Esophagus squamous epithelium (tissue), 5 donors: ENCODE measurements at places on chromosomes 7 and 10.

GRCh38 chr7:7968544-7969305 is at the start of gene GLCCI1:
Gene GLCCI1, plus strand, starts transcription at chr7:7968796. Its CDS starts 555 bp downstream, at chr7:7969351.
- DNase-seq: peak; percentile 86

- no peak for DNase-seq
Observed at GRCh38 chr10:58444321-58444720, 59.1 kb downstream of the TFAM start.

- no peak for DNase-seq
Observed at GRCh38 chr7:71793251-71793650, 618.9 kb downstream of the CALN1 start.

DNA sequence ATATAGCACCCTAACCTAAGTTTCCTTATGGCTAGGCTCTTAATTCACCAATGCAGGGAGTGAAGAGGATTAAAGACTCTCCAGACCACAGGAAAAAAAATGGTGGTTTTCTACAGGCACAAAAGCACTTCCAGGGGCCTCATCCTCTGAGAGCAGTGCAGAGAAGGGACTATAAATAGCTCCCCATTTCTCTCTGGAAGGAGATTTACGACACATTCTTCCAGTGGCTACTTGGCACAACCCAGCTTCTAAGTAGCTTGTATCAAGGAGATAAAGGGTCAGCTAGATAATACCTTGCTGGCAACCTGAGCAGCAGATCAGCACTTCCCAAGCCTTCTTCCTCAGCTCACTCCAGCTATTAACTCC is 73.5 kb downstream of the CRPPA start:
- DNase-seq: no peak

DNA sequence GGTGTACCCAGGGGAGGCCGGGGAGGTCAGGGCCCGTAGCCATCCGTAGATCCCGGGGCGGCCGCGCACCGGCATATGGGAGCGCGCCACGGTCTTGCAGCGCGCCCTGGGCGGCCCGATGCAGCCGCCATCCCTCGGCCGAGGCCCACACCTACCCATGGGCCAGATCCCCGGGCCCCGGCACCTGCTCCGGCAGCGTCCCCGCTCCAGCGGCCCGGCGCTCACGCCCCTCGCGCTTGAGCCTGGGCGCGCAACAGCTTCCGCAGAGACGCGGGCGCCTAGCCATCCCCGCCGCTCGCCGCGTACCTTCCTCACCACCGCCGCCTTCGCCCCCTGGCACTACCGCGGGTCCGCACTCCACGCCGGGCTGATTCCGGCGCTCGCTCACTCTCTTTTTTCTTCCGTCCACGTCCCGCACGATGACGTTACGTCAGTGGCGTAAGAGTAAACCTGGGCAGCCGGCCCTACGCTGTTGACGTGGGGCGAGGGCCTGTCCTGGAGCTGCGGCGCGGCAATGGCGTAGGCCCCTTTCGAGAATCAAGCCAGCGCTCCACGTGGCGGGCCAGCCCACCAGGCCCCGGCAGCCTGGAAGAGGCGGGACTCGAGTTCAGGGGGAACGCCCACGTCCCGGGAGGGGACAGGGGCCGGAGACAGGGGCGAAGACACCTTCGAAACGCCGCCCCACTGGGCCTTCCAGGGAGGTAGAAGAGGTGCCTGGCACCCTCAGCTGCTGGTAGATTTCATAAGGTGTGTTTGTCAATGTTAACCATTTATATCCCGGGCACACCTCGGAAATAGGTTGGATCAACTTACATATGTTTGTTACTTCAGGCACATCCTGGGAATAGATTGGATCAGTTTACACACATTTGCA is at the start of gene ALDH18A1:
ALDH18A1 (minus strand) TSS at position 421 of the 874 bp plus-strand sequence. CDS start 3,334 bp downstream, outside the sequence.
- peak; percentile 57 for DNase-seq

- no peak for DNase-seq
Observed at GRCh38 chr7:124781907-124782734, 16.5 kb upstream of the GPR37 start.

DNA sequence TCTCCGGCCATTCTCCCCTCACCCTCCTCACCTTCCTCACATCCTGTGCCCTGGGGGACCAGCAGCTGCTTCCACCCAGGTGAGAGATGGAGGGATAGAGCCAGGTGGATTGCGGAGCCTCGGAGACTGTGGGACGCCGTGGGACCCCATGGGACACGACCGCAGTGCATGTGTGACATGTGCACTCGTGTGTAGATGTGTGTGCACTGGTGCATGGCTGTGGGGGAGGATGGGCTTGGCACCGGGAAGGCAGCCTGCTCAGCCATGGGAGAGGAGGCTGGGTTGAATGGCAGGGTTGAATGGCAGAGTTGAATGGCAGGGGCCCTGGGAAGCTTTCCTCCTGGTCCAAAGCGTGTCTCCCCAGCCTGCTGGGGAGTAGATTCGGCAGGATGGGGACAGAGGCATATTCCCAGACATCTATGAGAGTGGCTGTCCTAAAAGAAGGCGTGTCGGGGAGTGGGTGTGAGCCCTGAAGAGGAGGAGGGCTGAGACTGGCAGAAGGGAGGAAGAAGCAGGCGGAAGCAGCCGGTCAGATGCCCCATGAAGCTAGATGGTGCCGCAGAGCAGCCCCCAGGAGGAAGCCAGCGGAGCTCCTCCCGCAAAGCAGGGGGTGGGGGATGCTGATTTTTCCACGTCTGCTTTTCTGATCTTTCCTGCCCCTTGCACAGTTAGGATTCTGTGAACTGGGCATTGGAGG is 815 bp downstream of the GIMAP8 start:
- DNase-seq: no peak

DNA sequence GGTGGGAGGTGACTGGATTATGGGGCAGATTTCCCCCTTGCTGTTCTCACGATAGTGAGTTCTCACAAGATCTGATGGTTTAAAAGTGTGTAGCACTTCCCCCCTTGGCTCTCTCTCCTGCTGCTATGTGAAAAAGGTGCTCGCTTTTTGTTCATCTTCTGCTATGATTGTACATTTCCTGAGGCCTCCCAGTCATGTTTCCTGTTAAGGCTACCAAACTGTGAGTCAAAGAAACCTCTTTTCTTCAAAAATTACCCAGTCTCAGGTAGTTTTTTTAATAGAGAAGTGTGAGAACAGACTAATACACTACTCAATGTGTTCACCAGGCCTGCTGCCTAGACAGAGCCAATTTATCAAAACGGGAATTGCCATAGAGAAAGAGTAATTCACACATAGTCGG is 49.7 kb downstream of the SDHAF3 start:
- no peak for DNase-seq

DNA sequence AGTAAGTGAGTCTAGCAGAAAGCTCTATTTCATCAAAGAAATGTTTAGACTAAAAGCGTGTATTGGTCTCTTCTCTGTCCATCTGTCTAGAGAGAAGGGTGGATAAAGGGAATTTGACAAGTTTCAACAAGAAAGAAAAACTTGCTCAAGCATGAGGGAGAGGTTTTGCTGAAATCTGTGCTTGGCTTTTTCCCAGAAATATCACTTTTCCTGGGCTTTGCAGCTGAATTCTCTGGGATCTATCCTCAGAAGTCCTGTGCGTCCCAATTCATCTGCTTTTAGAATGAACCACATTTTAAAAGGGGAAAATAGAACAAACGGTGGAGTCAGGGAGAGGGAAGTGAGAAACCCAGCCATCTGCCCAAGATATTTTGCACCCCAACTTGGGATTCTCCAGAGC is 59.6 kb upstream of the CELF2 start:
- no peak for DNase-seq

GRCh38 chr10:77925410-77925794 is 1.2 kb downstream of the DLG5 start:
- no peak for DNase-seq

DNA sequence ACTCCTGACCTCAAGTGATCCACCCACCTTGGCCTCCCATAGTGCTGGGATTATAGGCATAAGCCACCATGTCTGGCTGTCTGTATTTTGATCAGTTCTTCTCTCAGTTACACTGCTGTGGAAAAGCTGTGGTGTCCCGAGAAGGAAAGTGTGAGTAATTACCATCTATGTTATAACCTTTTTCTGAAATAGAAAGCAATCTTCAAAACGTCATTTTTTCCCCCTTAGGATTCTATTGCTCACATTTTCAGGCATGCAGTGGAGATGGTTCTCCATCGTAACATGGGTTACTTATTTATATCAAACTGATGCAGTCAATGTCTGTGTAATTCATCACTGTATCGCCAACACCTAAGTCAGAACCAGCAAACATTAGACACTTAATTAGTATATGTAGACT is 103.5 kb upstream of the FAM3C start:
- no peak for DNase-seq

DNA sequence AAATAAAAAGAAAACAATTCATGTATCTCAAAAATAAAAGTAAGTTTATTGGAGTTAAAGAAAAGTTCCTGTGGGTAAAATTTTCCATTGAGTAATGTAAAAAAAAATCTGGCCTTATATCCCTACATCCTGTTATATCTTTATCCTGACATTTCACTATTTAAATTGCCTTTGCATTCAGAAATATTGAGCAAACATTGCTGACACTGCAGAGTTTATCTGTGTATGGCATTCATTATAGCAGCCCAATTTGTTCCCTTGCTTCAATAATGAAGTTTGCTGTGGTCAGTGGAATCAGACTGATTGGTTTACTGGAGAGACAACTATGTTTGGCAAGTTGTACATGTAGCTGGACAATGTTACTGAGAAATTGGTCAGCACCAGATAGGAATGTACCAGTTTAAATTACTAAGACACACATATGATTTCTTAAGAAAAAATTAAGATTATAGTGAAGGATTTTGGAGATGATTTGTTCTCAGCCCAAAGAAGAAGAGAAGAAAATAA is 271.7 kb downstream of the ANKRD7 start:
- no peak for DNase-seq

GRCh38 chr10:125158601-125159485 is 1.5 kb downstream of the CTBP2 start:
- DNase-seq: no peak

DNA sequence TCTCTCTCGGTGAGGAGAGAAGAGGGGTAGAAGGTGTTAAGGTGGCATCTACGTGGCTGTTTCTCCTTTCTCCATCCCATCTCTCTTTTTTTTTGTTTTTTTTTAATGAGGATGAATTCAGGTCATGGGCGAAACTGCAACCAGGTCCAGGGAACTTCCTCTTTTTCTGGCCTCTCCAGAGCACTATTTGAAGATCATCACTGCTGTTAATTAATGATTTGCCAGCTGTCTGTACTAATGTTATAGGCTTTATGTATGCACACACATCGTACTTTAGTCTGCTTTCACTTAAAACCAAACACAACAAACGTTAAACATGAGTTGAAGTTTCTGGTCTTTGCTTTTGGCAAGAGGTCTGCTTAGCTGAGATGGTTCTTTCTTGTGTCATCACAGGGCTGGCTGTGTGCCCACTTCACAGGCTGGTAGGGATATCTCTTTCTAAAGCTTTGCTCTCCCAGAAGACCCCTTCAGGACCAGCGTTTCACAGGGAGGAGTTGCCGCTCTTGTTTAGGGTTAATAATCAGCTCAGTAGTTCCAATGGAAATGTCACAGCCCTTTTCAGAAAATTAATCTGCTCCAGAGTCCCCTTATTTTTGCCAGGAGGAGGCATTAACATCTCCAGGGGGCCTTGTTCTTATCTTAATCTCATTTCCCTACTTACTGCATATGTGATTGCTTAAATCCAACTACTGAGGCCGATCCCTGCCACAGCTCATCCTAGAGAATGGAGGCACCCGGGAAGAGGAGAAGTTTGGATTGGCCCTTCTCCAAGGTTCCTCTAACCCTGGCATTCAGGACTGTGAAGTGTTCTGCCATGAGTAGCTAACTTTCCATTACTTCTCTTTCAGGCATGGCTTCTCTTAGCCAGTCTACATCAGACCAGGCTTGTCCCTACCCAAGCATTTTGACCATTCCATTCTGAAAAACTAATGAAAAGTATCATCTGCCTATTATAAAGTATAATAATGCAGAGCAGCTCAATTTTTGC is 273.9 kb upstream of the NFE2L3 start:
- DNase-seq: no peak

DNA sequence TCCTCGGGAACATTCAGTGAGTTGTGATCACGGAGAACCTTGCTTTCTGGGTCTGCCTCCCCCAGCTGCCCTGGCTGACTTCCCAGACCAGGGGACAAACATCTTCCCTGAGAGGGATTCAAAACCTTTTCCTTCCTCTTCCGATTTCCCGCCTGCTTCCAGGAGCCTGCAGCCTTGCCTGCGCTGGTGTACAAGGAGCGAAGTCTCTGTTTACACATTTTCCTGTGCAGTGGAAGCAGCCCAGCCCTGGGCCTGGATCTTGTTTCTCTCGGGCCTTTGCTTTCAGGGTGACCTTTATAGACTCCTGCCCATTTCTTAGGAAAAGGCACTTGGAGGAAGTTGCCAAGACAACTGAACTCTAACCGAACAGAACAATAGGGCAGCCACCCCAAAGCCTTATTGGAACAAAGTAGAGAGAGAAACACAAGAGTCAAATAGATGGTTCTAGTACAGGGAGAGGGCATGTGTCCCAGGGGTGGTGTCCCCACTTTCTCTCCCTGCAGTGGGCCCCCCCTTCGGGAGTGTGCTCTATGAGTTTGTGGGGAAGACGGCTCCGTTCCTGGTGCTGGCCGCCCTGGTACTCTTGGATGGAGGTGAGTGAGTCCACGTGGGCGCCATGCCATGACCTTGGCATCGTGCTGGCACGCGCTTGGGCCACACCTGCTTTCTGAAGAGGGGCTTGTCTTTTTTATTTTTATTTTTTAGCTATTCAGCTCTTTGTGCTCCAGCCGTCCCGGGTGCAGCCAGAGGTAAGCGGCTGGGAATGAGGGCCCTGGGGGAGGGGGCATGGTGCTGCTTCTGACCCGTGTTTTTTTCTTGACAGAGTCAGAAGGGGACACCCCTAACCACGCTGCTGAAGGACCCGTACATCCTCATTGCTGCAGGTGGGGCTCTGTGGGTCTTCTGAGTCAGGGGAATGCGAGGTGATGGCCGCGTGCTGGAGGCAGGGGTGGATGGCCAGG is 14.1 kb downstream of the SLC18A2 start:
- DNase-seq: no peak

- DNase-seq: no peak
Observed at GRCh38 chr10:35961501-35961900, 319.4 kb upstream of the FZD8 start.

- no peak for DNase-seq
Observed at GRCh38 chr7:77226357-77226839, 26.8 kb upstream of the FGL2 start.

DNA sequence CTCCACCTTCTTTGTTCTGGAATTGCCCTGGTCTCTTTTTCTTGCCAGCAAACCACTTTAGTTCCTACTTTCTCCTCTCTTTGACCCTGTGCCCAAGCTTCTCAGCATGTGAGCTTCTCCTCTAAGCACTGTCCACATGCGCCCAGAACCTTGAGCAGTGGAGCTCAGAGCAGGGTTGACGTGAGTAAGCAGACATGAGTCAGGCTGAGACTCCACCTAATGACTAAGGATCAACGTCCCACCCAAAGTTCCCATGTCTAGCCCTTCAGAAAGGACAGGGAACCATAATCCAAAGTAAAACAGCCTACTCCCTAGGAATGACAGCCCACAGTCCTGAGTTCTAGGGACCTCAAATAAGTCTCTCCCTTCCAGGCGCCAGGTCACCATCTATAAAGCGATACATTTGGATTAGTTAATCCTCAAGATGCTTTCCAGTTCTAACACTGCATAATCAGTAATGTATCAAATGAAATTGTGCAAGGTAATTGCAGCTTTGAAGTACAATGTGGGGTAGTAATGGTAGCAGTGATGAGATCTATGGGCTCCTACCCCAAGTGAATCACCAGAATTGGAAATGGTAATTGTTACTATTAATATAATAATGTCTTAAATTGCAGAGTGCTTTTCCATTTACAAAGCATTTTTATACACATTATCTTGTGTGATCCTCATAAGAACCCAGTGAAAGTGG is 44.5 kb downstream of the KCNMA1 start:
- no peak for DNase-seq
